Sigmoid colon (tissue), 7 donors: ENCODE measurements at places on chromosomes 12 and 14. TPM values are rescaled to one million over a fixed set of nuclear protein-coding genes. Genes with fewer than 3 reads are reported as not detected.

- DNase-seq = no peak
Observed at GRCh38 chr14:78153064-78153341, 17.2 kb upstream of the NRXN3 start.

GRCh38 chr14:95871531-95871930 lies 5.1 kb upstream of the TUNAR start:
- no peak for DNase-seq

- DNase-seq = no peak
Observed at GRCh38 chr12:92585115-92585727, 117.6 kb upstream of the PLEKHG7 start.

GRCh38 chr12:52667509-52667908 lies 12.7 kb downstream of the KRT1 start:
- no peak for DNase-seq

CLEC1B gene
- not detected for total RNA-seq

DNA sequence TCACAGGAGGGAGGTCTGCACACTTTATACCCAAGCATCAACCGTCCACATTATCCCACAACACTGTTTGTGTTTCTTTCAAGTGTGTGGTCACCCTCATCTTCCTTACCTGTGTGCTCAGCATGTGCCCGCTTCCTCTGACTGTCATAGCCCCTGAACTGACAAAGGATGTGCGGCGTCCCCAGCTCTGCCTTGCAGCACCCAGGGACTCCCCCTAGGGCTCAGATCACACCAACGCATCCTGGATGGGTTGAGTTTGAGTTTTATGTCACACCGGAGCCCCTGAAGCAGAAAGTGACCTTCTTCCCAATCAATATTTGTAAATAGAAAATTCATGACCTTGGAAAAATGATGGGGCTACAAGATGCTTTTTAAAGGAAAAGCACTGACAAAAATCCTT lies 770.7 kb upstream of the TMEM132C start:
- no peak for DNase-seq

- DNase-seq = no peak
Observed at GRCh38 chr14:97180304-97181200, 383.4 kb downstream of the VRK1 start.

GRCh38 chr14:74793506-74794155 lies 30.5 kb downstream of the YLPM1 start:
- no peak for DNase-seq

RNFT2 gene
- total RNA-seq = 0.36 TPM

- DNase-seq = no peak
Observed at GRCh38 chr12:86407620-86408208, 151.5 kb upstream of the MGAT4C start.

- no peak for DNase-seq
Observed at GRCh38 chr12:126247936-126248335, 1182.7 kb downstream of the AACS start.

TAS2R46 gene
- 5.0 TPM for total RNA-seq

DNA sequence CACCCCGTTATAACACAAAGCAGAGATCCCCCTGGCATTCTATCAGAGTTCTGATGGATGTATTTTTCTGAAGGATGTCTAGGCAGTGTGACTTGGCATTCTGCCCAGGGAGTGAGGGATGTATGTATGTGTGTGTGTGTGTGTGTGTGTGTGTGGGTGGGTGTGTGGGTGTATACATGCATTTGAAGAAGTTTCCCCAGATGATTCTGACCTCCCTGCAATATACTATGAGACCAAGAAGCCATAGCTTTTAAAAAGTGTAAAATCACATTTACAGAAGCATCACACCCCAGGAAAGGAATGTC lies 59.7 kb upstream of the NAP1L1 start:
- DNase-seq = no peak

DNA sequence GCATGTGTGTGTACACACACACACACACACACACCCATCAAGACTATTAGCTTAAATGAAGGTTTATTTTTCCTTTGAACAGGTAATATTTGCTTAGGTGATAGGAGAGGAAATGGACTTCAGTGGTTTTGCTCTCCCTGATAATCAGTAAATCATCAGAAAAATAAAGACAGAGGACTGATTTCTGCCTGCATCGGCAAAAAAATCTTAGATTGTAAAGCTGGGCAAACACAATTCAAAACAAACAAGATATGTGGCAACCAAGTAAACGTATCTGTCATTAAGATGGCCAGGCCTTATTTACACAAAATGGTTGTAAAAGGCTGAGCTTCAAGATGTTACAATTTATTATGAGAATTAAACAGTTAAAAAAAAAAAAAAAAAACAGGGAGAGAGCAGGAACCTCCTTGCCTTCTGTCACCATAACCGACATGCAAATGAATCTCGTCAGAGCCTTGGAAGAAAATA lies 31.3 kb downstream of the PRKD1 start:
- DNase-seq = no peak

KRT4 gene
- total RNA-seq = not detected

POTEM gene
- total RNA-seq = not detected

- DNase-seq = no peak
Observed at GRCh38 chr14:22509751-22510300, 79.2 kb downstream of the DAD1 start.

DNA sequence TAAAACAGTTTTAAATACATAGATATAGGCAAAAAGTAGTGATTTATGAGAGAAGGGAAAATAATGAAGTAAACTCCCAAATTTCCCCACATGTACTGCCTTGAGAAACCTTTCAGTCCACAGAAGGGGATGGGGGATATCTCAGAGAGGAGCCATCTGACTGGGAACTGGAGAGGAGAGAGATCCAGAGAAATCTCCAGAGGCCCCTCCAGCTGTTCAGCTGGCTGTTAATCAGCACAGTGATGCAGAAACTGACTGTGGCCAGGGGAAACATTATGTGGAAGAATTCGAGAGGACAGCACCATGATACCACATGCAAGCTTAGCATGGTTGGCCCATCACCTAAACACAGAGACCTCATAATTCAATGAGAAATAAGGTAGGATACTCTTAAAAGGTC lies 1165.9 kb upstream of the TMEM132C start:
- DNase-seq = no peak

RAPGEF3 gene
- total RNA-seq = 14.6 TPM

DNA sequence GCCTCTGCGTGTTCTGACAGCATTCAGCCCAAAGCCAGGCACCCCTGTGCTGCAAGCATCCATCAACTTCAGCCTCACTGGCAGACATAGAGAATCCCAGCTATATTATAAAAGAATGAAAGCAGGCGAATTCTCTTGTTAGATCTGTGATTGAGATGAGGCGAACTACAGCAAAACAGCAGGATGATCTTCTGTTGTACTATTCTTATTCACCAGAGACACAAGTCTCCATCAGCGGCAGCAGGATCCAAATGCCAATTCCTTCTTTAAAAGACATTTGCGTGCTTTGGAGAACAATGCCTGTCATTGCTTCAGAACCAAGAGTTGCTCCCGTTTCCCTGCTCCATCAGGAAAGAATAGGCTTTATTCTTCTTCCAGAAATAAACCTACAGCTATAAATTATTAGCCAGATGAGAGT lies 188.9 kb downstream of the SLC41A2 start:
- no peak for DNase-seq

DNA sequence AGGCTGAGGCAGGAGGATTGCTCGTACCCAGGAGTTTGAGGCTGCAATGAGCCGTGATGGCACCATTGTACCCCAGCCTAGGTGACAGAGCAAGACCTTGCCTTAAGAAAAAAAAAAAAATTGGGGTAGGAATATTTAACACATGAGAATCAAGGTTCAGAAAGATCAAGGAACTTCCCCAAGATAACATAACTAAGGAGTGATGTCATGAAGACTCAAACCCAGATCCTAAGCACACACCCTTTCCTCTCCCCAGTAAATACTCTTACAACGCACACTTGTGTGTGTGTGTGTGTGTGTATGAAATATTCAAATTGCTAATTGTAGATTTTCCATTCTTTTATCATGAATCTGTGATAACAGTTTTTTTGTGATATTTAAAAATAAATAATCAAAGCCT lies 90.6 kb upstream of the NUDT4 start:
- no peak for DNase-seq

KRT72 gene
- not detected for total RNA-seq

DNA sequence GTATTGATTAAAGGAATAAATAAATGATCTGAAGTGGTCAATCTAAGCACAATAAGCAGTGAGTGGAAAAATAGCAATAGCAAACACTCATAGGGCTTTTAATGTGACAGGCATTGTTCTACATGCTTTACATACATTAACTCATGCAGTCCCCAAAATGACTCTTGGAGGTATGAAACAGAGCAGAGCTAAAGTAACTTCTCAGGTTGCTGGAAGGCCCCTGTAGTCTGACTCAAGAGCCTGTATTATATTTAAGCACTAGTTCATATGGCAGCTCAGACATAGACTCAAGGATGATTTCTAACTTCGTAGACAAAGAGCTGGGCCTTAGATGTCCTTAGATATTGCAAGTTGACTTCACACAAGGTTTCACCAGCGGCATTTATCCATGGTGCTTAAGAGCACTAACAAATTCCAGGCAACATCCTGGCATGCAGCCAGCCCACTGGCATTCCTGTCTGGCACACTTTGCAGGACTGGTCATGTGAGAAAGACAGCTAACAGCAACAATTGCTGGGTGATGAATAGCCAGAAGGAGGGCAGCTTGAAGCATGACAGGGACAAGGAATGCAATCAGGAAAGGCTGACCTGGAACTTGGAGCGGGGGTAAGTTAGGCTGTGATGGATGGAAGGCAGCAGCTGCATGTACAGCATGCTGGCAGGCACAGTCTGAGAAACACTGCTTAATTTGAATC lies 22.9 kb upstream of the KTN1 start:
- peak; percentile 85 for DNase-seq

- no peak for DNase-seq
Observed at GRCh38 chr12:30784508-30784907, 29.8 kb upstream of the CAPRIN2 start.

PTHLH gene
- 0.83 TPM for total RNA-seq

DNA sequence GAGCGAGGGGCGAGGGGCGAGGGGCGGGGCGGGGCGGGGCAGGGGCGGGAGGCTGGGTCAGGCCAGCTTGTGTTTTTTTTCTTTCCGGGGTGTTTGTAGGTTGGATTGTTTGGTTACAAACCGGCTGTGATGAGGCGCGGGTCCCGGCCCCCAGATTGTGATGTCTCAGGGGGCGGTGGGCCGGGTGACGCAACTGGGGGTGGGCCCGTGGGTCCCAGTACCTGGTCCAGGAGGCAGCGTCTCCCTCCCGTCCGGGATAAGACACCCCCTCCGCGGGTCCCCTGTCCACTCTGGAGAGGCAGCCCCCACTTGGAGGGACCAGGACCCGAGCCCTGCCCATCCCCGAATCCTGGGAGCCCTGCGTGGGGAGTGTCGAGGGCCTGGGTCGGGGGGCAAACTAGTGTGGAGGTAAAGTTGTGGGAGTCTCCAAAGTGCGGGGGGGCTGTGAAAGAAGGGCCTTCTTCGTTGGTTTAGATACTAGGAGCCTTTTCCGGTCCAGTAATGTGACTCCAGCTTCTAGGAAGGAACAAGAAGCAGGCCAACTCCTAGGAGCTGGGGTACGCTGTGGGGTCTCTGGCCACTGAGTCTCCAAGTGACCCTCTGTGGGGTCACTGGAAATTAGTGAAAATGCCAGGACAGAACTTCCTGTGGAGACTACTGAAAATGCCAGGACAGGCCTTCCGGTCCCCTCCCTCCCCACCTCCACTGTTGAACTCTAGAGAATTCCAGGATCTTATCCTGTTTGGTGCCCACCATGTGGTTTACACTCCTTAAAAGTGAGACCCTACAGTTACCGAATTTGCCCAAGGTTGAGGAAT lies 579 bp upstream of the CLMN start:
- peak; percentile 74 for DNase-seq

- no peak for DNase-seq
Observed at GRCh38 chr12:45427042-45427441, 211.1 kb downstream of the ANO6 start.
